Stimulated activated CD8-positive, alpha-beta memory T cell treated with anti-CD3 and anti-CD28 coated beads, Interleukin-15, amount 100 ng/mL, for 1 hour (primary cell): ENCODE measurements at places on chromosomes 3 and 15.

DNA sequence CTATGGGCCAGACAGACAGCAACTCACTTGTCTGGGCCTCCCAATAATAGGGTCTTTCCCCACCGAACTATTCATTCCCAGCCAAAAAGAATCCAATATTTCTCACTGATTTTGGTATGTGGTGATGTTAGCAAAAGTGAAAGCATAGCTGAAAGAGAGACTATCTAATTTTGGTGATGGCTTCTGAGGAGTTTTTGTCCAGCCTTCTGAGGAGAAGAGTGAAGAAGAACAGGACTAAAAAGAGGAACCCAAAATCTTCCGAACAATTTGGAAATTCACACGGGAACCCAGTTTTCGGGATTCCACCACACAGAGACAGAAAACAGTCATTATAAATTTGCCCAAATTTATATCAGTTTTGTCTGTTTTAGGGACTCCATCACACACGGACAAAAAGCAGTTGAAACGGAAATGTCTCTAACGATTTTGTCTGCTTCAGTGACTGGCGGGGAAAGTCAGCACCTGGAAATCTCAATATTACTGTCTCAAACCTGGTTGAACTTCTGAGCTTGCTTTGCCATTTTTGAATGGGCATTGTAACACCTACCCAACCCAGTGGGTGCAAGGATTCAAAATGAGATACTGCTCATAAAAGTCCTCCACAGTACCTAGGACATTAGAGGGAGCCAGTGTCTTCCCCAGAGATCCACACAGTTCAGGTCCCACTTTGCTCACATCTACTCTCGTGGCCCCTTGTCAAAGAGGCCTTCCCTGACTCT lies 9.1 kb downstream of the CD80 start:
- DNase-seq, result no peak

DNA sequence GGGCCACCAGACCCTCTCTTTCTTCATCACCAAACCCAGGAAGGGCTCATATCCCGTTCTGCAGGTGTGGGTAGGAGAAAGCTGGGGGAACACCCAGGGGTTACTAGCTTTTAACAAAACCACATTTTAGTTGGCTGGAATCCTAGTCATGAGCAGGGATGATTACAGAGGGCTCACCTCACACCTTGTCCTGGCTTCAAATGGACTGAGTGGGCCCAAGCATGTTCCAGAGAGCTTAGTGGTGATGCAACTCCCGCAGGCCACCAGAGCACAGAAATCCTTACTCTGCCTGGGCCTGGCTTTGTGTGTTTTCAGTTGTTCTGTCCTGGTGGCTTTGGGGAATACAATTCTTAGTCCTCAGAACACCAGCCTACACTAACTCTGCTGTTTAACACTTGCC lies 56.8 kb upstream of the RYK start:
- no peak for DNase-seq

DNA sequence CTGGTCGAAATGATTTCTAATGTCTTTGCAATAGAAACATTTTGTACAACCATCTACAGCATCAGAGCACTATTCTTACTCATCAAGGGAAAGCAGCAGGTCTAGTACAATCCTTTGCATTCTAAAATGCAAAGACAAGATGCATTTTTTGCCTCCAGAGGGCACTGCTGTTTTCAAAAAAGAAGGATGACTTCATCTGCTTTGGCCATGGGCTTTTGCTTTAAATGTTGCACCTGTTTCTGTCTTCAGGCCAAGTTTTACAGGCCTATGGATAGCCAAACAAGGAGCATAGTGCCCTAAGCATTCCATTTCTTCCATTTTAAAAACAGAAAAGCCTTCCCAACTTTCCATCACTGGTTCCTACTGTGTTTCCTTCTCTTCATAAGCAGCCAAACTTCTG lies 3.4 kb downstream of the PARP9 start:
- DNase-seq, result peak; percentile 37

- DNase-seq, result no peak
Measured at GRCh38 chr15:83248151-83249029, 36.1 kb downstream of the BNC1 start.

GRCh38 chr3:39137991-39138803 lies 15.2 kb downstream of the CSRNP1 start:
- no peak for DNase-seq

- DNase-seq, result no peak
Measured at GRCh38 chr3:18386274-18386890, 38.8 kb downstream of the SATB1 start.

- no peak for DNase-seq
Measured at GRCh38 chr3:183518491-183519251, 36.8 kb downstream of the KLHL6 start.

DNA sequence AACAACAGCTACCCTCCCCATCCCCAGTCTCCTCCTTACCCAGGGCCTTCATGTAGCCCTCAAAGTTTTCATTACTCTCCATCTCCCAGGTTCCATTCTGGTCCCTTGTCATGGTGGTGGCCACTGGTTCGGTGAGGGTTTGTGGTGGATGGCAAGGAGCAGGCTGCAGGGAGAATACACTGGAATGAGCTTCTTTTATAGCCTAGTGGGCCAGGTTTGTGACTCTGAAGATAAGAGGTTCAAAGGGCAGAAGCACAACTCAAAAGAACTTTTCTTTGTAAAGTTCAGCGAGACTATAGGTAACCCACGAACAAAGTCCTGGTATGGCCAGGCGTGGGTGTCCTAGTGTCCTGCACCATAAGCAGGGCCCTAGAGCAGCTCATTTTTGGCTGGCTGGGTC lies at the start of gene RBP2:
RBP2 (minus strand) TSS at position 169 of the 400 bp plus-strand sequence; CDS start at position 112, 57 bp downstream.
- no peak for DNase-seq

DNA sequence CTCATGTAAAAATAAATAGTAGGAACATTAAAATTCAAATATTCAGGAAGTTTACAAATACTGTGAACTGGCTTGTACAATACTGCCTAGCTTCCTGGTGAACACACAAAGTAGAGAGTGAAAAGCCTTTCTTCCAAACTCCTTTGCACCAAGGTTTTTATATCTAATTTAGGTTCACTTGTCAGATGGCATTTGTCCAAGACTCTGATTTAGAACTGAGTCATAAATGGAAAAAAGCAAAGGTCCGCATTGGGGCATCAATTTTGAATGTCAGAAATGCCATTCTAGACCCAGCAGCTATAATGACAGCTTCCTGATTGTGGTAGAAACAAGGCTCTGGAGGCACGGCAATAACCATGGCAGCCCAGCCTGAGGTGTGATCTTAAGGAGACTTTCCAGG lies 160.7 kb downstream of the PDE8A start:
- no peak for DNase-seq

GRCh38 chr3:27963519-27963918 lies 241.4 kb upstream of the EOMES start:
- DNase-seq, result no peak

DNA sequence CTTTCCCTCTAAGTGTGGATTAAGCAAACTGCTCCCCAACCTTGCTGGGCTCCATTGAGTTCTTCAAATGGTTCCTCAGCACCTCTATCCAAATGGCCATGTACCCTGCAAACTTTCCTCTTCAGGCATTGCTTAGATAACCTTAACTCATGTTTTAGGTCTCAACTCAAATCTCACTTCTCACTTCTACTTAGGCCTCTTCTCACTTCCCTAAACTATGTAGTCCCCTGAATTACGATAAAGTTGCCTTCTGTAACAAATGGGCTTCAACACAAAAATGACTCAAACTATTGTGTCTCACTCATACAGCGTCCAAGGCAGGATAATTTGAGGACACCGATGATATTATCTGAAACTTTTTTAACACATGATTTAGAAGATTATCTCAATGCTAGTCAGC lies 62.4 kb upstream of the STAC start:
- no peak for DNase-seq

DNA sequence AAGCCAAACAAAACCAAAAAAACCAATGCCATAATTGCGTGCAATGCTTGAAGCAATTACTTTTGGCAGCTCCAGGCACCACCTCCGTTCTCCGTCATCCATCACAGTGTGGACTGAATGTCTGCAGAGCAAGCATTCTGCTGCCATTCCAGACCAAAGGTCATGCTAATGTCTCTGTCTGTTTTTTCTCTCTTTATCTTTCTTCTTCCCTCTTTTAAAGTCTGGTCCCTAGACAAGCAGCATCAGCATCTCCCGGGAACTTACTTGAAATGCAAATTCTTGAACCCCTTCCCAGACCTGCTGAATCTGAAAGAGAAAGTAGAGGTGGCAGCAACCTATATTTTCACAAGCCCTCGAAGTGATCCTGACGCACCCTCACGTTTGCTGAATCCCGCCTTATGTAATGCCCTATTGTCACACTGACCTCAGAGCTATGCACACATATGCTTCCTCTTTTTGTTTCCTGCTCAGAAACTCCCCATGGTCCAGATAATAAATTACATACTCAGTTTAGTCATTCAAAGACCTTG lies 297.3 kb upstream of the PROK2 start:
- no peak for DNase-seq

GRCh38 chr3:54733106-54734006 lies 194.5 kb downstream of the LRTM1 start:
- DNase-seq, result no peak

DNA sequence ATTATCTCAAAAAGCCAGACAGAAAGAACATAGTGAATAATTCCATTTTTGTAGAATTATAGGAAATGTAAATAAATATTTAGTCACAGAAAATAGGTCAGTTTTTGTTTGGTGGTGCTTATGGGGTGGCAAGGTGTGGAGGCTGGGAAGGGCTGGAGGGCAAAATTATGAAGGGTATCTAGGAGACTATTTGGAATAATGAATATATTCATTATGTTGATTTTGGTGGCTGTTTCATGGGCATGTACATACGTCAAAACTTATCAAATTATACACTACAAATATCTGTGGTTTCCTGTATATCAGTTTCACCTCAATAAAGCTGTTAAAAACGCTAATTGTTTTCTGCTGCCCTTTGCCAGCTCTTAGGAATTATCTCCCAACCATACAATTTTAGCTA lies 298.7 kb upstream of the GOLIM4 start:
- DNase-seq, result no peak

- DNase-seq, result no peak
Measured at GRCh38 chr15:66968806-66969596, 96.4 kb upstream of the SMAD3 start.

DNA sequence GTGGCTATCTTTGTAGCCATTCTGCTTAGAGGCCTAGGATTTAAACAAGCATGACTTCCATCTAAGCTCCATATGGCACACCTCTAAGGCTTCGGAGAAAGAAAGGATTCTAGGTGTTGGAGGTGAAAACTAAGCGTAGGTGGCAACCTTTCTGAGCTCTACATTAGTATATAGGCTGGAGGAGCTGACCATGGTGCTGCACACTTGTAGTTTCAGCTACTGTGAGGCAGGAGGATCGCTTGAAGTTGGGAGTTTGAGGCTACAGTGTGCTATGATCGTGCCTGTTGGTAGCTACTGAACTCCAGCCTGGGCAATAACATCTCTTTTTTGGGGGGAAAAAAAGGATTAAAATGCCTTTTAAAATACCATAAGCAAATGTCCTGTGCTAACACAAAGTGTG lies 7.4 kb downstream of the EAF1 start:
- no peak for DNase-seq

DNA sequence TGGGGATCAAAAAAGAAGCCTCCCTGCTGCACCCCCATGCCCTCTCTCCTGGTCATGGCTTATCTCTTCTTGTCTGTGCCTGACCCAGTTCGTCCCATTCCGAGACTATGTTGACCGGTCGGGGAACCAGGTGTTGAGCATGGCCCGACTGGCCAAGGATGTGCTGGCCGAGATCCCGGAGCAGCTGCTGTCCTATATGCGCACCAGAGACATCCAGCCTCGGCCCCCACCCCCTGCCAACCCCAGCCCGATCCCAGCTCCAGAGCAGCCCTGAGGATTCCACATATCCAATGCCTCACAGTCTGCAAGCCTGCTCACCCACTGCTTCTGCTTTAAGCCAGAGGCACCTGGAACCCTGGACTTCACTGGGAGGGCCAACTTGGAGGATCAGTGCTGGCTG lies 2.1 kb upstream of the BRPF1 start:
- no peak for DNase-seq

DNA sequence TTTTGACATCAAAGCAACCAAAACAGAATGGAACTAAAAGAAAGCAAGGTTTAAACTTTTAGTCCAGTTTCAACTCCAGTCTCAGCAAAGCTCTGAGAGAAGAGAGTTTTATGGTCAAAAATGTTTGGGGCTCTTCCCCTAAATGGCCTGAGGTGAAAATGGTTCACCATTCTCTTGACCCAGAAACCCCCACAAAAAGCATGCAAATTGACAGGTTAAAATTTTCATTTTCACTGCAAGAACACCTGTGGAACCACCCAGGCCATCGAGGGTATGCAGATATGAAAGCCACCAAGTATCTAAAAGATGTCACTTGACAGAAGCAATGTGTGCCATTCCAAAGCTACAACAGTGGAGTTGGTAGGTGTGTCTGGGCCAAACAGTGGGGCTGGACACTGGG lies 195.0 kb downstream of the MAGI1 start:
- no peak for DNase-seq

GRCh38 chr15:74333662-74334061 lies 33.8 kb downstream of the CYP11A1 start:
- no peak for DNase-seq

- DNase-seq, result no peak
Measured at GRCh38 chr3:134457376-134458074, 28.3 kb downstream of the ANAPC13 start.

DNA sequence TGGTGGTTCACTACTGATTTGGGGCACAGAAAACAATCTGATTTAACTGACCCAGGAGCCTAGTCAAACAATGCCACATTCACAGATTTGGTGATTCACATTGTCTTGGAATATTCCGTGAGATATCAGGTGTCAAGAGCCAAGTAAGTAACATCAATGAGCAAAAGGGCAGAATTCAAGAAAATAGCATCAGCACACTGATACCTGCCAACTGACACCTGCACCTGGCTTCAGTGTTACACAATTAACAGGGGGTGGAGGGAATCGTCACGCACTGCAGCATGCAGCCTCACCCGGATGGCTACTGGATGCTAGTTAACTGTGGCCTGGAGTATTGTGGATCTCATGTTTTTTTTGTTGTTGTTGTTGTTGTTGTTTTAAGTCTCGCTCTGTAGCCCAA lies 17.6 kb downstream of the CCNL1 start:
- DNase-seq, result no peak

- DNase-seq, result no peak
Measured at GRCh38 chr3:66392512-66392911, 108.3 kb downstream of the LRIG1 start.

DNA sequence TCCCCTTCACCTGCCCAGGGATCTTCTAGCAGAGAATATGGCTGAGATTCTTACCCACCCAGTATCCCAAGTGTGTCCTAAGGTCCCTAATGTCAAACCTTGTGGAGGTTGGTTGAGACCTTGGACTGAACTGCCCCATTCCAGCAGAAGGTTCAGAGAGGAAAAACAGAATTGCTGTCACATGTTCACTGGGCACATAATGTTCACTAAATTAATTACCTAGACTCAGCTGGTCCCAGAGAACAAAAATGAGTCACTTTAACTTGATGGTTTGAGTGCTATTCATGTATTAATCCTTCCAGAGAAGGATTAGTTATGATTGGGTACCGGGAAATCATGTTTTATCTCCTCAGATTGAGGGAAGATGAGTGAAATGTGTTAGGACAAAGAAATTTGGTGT lies 171.3 kb upstream of the GADL1 start:
- no peak for DNase-seq

DNA sequence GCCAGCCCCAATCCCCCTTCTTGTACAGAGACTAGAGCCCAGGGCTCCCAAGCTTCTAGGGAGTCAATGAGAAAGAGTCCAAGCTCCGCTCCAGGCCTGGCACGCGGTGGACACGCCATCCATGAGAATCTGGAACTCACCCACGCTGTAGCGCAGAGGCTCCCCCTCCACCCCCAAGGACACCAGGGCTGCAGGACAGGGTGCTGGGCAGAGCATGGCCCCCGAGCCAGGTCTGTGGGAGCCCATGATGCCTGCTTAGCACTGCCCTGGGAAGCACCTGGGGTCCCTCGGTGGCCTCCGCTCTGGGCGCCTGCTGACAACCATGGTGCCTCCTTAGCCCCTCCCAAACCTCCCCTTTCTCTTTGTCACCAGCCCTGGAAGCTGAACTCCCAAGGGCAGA lies 28.5 kb downstream of the ACSBG1 start:
- no peak for DNase-seq
